ENCODE measurements at places on chromosomes 5 and 9.
A peak's percentile ranks its signal among the peaks of the same experiment; 100 is the strongest.

- DNase-seq = no peak
These were observed 152.8 kb downstream of the YIPF5 start for GRCh38 chr5:144017631-144018030.

- no peak for DNase-seq
These were observed 67.3 kb downstream of the SCAI start for GRCh38 chr9:125075997-125076396.

DNA sequence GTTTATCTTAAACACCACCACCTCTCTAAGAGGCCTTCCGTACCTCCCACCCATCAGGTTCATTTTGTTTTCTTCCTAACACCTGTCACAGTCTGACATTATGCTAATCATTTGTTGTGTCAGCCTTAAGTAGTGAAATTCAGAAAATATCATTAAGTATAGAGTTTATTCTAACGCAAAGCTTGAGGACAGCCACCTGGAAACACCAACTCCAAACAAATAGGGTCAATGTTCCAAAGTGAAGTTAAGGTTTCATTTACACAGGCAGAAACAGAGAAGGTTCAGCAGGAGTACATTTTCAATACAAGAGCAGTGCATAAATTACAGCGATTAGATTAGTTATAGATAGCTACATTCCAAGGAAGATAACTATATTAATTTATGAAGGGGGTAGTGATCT, 1.3 kb upstream of the SMC5 start:
- DNase-seq = no peak

- DNase-seq = no peak
These were observed 20.4 kb downstream of the XRCC4 start for GRCh38 chr5:83097689-83098231.

DNA sequence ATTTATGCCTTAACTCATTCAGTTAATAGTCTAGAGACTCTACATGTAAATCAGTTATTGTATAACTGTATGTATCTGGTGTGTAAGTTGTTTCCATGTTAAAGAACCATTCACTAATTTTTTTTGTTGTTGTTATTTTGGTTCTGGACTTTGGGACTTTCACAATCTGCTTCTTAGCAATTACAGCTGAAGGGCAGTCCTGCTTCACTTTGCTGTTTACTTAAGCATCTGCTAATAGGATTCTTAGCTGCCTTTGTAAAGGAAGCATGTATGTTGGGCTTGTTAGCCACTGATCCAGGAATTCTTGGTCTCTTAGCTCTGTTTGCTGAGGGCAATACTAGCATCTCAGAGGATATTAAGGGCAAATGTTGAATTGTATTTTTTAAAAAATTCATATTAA, 97.0 kb downstream of the FOCAD start:
- no peak for DNase-seq

DNA sequence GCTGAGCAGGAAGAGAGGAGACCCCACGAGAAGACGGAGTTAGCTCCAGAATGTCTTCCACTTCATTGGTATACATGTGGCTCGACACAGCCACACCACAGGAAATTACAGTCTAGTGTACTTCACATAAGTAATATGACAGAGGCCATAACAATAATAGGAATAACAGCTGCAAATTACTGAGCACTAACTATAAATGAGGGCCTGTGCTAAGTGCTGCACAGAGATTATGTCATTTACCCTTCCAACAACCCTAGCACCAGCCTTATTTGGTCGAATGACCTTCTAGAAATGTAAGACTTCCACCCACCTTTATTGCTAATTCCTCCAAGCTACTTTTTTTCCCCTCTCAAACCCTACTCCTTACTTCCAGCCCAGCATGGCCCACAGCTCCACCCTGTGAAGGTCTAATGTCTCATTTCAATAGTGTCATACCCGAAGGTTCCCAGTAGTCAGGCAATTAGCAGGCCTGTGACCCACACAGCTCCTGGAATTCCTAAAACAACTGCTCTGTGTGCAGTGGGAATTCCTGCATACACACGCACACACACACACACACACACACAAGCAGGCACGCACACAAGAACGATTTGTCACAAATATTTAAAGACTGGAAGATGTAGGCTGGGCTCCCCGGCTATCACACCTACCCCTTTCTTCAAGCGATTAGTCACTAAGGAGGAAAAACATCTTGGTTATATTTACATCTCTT, 134.5 kb downstream of the FRMD3 start:
- no peak for DNase-seq

GRCh38 chr9:120001536-120001935, 578.4 kb downstream of the CDK5RAP2 start:
- DNase-seq = no peak

- DNase-seq = peak; percentile 33
These were observed 11.3 kb downstream of the MYOZ3 start for GRCh38 chr5:150672237-150672883.

DNA sequence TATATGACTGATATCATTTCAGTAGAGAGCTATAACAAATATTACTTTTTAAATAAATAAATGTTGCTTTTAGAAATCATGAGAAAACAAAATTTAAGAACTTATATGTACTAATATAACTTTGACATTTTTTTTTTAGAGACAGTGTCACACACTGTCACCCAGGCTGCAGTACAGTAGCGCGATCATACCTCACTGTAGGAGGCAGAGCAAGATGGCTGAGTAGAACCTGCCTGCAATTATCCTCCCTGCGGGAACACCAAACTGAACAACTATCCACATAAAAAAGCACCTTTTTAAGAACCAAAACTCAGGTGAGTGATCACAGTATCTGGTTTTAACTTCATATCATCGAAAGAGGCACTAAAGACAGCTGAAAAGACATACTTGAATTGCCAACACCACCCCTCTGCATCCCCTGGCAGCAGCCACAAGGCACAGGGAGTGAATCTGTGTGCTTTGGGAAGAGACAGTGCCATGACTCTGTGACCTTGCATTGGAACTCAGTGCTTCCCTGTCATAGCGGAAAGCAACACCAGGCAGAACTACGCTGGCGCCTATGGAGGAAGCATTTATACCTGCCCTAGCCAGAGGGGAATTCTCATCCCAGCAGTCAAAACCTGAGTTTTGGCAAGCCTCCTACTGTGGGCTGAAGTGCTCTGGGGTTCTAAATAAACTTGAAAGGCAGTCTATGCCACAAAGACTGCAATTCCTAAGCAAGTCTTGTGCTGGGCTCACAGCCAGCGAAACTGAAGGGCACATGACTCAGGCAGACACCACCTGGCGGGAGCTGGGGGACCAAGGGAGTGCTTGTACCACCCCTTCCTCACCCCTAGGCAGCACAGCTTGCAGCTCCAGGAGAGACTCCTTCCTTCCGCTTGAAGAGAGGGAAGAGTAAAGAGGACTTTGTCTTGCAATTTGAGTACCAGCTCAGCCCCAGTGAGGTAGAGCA, 142.7 kb downstream of the FBXL17 start:
- DNase-seq = peak; percentile 8

DNA sequence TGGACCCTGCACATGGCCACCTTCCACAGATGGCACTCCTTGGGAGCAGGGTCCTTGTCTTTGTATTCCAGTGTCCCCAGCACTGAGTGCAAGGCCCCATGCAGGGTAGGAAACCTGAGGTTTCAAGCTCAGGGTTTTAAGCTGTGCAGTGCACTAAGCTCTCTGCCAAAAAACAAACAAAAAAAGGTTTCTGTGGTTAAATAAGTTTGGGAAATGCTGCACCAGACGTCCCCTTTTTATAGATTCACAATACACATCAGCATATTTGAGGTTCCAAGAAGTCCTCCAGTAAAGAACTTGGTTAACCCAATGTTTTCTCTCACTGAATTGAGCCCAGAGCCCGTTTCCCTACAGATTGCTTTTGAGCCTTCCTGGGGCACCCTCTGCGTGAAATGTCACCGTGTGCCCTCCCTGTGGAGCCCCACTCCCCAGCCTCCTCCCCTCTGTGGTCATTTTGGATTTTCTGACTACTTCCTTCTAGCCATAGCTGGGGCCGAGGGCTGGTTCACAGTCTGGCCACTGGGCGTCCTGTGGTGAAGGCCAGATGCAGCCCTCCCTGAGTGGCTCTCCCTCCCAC, 17.1 kb downstream of the DELE1 start:
- DNase-seq = peak; percentile 80

DNA sequence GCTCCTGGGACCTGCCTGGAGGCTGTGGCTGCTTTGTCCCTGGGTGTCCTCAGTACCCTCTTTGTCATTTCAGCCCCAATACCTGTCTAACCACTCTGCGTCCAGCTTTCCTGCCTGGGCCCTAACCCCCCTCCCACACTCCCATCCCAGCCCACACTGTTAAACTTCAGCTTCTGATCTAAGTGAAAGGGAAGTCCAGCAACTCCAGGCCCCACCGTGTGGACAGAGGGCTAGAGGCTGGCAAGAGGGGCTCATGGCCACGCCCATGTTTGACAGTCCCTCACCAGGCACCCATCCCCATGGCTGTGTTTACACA, 56.3 kb downstream of the SEMA4D start:
- DNase-seq = no peak
